ENCODE measurements at places on chromosomes 7 and 10.

DNA sequence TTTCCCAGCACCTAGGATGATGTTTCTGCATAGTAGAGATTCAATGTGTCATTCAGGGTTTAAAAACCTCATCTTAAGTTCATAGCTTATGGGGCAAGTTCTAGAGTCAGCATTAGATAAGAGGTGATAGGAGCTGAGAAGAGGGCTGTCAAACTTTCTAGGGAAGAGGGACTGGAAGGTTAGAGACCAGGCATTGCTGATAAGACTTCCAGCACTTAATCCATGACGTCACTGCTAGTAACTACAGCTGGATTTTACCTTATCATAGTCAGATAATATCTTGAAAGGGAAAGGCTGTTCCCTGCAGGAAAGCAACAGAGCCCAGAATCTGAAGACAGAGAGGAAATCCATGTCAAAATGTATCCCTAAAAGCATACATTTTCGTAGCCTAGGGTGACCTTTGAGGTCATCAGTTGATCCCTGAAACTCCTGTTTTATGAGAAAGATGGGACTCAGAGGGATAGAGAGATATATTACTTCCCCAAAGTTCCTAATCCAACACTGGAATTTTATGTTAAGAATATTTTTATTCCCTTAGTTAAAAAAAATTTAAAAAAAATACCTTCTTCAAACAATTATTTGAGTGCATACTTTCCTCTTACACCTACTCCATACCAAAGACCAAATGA, 3.3 kb upstream of the CPED1 start:
- DNase-seq: no peak

DNA sequence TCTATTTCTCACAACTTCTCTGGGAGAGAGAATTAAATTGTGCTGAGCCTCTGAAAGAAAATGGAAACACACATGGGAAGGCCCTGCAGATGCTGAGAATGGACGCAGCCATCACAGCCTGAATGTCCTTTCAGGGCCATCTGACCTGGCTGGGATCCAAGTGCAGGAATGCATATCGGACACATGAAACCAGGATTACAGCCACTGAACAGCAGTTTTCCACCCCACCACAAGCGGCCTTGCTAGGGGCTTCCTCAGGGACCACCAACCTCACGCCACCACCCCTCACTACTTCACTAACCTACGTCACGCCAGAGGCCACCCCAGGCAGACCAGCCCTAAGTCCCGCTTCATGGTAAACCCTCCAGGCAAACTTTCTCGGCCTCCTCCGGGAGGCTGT, 103.3 kb downstream of the DIP2C start:
- no peak for DNase-seq

GRCh38 chr7:144534655-144535395, 131.3 kb upstream of the NOBOX start:
- DNase-seq: no peak

DNA sequence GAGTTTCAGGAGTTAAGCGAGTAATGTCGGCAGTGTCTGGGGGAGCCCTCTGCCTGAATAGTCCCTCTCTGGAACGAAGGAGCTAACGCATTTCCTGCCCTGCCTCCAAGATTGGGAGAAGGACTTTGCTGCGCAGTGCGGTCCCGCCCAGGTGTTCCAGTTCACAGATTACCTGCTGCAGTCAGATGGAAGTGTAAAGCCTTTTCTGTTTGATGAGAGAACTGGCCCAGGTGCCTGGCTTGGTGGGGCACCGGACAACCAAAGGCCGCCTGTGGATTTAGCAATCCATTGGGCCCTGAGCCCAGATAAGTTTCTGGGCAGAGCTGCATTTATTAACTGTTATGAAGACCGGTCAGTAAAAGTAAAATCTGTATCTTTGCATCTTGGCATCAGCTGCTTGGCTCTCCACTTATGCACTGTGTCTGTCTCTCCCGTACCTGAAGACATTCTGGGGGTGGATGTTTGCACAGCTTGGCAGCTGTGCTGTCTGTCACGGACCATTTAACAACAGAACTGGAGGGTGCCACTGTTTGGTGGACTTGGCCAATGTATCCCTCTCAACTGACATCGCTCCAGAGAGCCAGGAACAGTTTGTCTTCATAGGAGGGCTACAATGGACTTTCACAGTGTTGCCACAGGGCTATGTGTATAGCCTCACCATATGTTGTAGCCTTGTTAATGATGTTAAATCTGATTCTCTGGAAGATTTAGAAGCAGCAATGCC, 654.7 kb upstream of the ZWINT start:
- no peak for DNase-seq

DNA sequence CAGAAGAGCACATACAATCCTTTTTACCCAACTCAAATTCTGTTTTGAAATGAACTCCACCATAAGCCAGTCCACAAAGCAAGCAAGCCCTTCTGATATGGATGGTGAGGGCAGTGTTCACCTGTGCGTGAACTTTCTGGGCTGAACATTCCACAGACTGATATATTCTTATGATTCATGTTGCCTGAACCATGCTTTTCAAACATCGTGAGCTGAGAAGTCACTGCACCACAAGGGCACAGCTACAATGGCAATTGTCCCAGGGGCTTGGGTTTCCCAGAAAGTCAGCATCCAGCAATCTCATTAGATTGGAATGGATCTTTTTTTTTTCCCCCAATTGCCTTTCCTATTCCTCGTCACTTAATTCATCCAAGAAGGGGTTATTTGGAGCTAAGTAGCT, 86.9 kb upstream of the ZNF438 start:
- no peak for DNase-seq

DNA sequence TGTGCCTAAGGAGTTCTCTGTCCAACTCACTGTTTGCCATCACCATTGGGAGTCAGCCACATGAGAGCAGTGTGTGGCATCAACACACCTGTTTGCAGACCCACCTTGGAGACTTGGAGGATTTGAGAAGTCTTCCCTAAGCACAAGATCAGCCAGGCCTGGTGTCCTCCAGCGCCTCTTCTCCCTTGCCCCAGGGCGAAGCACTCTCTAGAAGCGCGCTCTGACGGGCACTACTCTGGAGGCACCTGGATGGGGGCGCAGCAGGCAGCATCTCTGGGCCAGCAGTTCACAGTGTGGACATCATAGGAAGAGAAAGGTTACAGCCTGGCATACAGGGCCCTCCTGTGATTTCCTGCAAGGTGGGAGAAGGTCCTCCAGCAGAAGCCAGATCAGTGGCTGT, 289.3 kb downstream of the CELF2 start:
- DNase-seq: no peak

GRCh38 chr10:67261300-67261797, 335.5 kb downstream of the LRRTM3 start:
- DNase-seq: no peak

- no peak for DNase-seq
These were observed 38.2 kb downstream of the AVL9 start for GRCh38 chr7:32533276-32534029.

DNA sequence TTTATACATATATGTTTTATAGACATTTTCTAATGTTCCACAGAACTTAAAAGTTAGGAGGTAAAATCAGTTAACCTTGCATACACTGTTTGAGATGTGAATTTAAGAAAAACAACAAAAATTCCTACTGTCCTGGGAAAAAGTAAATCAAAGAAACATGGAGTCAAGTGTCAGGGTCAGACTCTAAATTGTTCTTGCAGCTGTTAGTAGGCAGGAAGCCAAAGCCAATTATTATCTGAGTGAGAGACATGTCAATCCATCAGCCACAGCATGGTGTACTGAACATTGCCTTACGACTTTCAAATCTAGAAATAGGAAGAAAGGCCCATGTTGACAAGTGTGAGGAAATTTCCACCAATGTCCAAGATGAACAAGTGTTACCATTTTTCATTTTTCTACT, 461.2 kb upstream of the MBL2 start:
- no peak for DNase-seq

- DNase-seq: no peak
These were observed 41.8 kb downstream of the MTURN start for GRCh38 chr7:30176463-30177109.

DNA sequence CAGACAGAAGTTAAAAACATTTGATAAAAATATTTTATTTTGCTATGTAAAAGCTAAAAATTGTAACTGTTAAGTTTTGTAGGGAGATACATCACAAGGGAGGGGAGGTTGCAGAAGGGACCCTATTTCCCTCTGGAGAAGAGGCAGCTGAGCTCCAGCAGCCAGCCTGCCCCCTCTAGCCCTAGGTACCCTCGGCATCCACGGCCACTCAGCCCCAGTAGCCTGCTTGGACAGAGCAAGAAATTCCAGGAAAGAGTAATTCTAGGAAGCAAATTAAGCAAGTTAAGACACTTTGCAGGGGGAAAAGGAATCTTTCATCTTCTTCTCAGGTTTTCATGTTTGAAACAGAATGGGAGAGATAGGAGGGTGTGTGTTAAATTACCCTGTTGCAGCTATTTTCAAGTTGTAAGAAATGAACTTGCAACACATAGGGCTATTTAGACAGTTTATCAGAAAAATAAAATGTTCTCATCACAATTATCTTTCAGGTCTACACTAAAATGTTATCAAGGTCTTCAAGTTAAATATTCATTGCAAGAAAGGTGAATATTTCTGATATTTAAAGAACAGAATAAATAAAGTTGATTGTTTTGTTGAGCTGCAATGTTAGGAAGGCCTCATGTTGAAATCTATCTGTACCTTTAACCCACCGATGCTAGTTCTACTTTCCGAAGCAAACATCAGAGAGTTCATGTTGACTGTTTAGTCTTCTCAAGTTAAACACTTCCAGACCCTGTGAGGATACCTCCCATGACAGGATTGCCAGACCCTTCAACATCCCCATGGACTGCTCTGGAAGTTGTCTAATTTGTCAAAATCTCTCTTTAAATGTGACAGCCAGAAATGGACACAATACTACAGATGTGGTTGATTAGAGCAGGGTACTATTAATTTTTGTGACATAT, 5.5 kb downstream of the SGCE start:
- DNase-seq: no peak

GRCh38 chr7:14179781-14180180, 190.3 kb upstream of the ETV1 start:
- no peak for DNase-seq

DNA sequence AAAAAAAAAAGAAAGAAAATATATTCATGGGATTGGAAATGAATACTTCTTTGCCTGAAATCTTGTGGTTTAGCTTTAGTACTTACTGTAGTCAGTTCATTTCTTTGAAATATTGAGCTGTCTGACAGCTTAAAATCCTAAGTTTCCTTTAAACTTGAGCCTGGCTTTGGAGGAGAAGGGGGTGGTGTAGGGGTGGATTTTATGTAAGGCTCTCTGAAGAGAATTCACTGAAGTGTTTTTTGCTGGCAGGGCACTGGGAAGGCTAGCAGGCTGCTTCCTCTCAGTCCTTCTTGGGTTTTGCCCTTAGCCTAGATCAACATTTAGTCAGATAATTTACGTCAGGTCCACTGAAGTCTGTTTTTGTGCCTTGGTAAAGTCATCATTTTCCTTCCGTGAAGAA, 516.5 kb downstream of the AUTS2 start:
- no peak for DNase-seq

DNA sequence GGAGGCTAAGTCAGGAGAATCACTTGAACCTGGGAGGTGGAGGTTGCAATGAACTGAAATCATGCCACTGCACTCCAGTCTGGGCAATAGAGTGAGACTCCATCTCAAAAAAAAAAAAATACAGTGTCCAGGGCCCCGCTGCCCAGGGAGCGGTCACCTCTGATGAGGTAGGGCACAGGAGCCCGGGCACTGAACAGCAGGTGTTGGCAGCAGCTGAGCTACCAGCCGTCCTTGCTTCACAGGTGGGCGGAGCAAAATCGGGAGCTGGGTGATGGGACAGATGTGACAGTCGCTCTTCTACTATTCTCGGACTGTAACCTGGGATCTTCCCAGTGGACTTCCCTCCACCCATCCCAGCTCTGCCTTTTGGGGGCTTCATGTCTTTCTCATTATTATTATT, 49.4 kb downstream of the GTF2IRD1 start:
- DNase-seq: no peak

- DNase-seq: no peak
These were observed 1199.4 kb downstream of the SORCS1 start for GRCh38 chr10:105965141-105965540.

- peak; percentile 53 for DNase-seq
These were observed 210.4 kb upstream of the ADO start for GRCh38 chr10:62594093-62594520.

DNA sequence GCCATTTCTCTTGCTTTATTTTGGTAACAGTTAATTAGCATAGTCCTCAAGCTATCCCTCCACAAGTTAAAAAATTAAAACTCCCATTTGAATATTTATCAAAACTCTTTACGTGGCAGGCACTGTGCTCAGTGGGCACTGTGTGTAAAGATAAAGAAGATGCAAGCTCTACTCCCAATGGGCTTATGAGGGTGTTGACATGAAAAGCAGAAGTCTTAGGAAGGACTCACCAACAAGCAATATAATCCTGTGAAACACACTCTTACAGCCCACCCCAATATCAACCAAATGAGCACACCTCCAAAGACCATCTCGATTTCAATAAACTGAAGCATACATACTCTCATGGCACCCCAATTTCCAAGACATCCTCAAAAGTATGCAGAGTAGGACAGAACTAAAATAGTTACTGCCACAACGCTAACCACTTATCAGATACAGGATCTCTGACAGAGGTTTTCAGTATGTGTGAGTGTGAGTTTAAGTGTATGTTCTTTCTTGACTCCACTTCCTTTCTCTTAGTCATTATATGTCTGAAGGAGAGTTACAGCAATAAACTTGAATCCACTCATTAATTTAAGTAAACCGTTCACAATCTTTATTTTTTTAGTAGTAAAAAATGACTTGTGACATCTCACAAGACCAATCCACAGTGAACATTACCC, 120.0 kb downstream of the PDE1C start:
- DNase-seq: no peak

DNA sequence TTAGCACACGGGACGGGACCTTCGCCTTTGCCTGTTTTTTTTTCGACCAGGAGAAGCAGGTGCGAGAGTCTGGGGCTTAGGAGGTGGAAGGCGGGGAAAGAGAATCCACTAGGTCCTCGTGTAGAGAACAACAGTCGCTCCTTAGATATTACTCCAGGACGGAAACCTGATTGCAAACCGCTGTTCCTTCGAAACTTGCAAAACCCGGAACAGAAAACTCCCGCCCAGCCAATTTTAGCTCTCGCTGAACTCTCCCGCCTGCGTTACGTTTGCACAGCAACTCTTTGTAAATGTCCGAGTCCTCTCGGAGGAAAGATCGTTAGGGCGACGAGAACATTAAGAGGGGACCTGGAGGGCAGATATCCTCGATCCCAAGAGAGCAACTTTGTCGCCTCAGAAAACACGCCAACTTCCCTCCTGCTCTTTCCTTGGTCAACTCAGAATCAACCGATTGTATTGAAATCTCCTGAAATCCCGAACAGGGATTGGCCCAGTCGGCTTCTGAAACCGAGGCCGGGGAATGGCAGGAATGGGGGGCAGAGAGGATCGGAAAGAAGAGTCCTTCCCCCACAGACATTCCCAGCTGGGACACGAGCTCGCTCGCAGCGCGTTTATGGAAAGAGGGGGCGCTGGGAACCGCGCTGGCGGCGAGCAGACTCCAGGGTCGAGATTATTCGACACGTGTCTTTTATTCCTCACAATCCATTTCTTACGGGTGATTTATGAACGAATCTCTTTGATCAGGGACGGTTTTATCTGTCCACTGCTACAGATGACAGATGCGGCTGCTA, 9.9 kb downstream of the TWIST1 start:
- no peak for DNase-seq

GRCh38 chr7:12162415-12163113, 48.5 kb upstream of the TMEM106B start:
- DNase-seq: no peak
